Cardiac fibroblast (primary cell): ENCODE measurements at places on chromosomes 6 and 20.
A peak's percentile ranks its signal among the peaks of the same experiment; 100 is the strongest.

GRCh38 chr6:90294989-90295853 lies 1.4 kb downstream of the BACH2 start:
- peak; percentile 16 for DNase-seq

- DNase-seq, result peak; percentile 90
Observed at GRCh38 chr6:111759836-111760785, 113.1 kb downstream of the FYN start.

DNA sequence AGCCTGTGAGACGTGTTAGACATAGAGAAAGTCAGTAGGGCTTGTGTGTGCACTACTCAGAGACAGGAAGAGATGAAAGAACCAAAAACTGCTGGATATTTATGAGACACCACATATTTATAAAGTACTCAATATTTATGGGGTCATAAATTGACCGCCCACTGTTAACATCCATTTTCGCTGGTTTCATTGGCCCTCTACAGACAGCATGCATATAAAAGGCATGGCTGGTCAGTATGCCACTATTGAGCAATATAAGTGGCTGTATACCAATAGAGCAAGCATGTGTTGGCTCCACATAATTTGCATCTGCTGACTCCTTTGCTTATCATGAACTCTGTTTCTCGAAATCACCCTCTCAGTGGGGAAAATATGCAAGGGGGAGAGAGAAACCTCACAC lies 110.3 kb upstream of the BTN3A2 start:
- peak; percentile 26 for DNase-seq

DNA sequence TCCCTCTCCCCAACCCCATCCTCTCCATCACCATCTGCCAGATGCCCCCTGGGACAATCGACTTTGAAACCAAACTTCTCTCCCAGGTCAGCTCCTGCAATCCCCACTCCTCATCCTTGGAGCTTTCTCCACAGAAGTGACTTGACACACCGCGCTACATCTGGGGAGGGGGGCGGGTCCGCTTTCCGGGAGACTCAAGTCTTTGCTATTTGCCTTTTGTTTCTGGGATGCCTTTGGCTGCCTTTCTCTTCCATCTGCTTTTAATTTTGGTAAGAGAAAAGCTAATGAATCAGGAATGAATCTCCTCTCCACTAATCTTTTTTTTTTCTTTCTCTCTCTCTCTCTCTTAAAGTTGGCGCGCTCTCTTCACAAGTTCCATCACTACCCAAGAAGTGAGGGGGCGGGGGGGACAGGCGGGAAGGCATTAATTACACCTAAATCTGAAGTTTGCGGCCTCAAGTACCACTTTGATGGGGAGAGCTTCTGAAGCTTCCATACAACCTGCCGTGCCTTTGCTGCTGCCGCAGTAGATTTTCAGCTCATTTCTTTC lies 664 bp upstream of the TPBG start:
- DNase-seq, result peak; percentile 94

DNA sequence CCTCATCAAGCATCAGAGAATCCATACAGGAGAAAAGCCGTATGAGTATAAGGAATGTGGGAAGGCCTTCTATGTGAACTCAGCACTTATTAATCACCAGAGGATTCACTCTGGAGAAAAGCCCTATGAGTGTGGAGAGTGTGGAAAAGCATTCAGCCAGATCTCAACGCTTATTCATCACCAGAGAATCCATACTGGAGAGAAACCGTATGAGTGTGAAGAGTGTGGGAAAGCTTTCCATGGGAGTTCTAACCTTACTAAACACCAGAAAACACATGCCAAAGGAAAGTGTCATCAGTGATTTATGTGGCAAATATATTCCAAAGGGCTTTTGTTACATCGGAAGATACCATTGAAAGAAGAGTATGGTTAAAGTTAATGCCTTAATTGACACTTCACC lies 25.4 kb downstream of the ZKSCAN8 start:
- DNase-seq, result peak; percentile 83

- peak; percentile 14 for DNase-seq
Observed at GRCh38 chr6:128848212-128848935, 34.6 kb upstream of the LAMA2 start.

DNA sequence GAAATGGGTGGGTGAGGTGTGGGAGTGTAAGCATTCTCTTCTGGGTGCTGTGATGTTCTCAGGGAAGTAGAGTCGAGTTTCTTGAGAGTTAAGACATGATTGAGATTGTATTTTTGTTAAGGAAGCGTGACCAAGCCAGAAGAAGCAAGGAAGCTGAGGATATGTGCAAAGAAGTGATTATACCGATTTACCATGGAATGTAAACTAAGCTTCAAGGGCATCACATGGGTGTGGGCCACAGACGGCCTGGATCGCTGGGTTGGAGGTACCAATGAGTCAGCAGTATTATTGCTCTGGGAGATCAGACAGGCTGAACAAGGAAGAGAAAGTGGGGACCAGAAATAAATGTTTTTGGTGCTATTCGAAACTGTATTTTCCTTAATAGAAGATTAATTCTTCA lies 184.1 kb upstream of the GMDS start:
- no peak for DNase-seq

DNA sequence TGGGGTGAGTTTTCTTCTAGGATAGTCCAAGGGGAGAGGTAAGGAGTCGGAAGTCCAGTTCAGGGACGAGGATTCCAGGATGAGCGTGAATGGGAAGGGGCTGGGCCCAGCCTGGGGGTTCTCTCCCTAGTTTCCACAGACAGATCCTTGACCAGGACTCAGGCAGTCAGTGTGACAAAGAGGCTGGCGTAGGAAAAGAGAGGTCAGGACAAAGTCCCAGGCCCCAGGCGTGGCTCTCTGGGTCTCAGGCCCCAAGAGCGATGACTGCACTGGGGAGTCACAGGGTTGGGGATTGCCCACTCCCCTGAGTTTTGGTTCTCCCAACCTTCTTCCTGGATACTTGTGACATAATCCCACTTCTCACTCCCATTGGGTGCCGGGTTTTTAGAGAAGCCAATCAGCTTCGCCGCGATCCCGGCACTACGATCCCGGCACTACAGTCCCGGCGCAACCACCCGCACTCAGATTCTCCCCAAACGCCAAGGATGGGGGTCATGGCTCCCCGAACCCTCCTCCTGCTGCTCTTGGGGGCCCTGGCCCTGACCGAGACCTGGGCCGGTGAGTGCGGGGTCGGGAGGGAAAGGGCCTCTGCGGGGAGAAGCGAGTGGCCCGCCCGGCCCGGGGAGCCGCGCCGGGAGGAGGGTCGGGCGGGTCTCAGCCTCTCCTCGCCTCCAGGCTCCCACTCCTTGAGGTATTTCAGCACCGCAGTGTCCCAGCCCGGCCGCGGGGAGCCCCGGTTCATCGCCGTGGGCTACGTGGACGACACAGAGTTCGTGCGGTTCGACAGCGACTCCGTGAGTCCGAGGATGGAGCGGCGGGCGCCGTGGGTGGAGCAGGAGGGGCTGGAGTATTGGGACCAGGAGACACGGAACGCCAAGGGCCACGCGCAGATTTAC lies 46.2 kb upstream of the TRIM26 start:
- DNase-seq, result peak; percentile 84

- no peak for DNase-seq
Observed at GRCh38 chr6:139135578-139136545, 982 bp downstream of the HECA start.

DNA sequence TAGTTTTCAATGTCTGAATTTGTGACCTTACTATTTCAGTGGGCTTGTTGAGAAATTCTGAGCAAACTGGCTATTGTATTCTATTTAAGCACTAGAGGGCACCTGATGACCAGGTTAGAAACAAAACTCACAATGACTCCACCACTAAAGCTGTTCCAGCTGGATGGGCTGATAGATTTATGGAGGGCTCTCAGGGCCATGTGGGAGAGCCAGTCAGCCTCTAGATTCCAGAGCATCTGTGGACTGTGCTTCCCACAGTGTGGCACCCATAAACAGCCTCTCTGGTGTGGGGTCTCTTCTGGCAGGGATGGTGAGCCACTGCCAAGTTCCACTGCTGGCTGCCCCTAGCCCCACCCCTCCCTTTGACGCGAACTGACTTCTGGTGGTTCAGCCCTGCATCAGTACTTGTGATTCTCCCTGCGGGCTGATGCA lies 29.2 kb downstream of the C6orf58 start:
- peak; percentile 29 for DNase-seq

GRCh38 chr6:151240791-151241642 lies 1.2 kb downstream of the AKAP12 start:
- DNase-seq, result peak; percentile 82

DNA sequence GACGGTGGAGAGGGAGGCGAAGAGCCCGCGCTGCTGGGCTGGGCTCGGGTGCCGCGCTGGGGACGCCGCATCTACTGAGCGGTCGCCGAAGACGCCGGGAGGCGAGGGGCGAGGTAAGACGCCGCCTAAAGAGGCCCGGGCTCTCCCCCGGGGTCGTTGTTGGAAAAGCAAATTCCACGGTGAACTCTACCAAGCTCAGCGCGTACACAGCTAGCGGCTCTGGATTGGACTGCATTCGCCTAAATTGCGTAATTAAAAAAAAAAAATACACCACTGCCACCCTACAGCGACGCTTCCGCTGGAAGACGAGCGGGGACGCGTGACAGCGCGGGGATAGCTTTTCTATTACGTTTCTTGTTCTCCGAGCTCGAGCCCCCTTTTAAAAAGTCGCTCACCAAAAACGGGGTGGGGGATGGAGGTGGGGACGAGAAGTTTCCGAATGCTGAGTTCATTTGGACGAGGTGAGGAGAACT lies 92.0 kb upstream of the PRDM1 start:
- peak; percentile 19 for DNase-seq

GRCh38 chr20:52305858-52306257 lies 114.3 kb upstream of the ZFP64 start:
- DNase-seq, result no peak

GRCh38 chr6:23282252-23283021 lies 713.1 kb downstream of the HDGFL1 start:
- no peak for DNase-seq

DNA sequence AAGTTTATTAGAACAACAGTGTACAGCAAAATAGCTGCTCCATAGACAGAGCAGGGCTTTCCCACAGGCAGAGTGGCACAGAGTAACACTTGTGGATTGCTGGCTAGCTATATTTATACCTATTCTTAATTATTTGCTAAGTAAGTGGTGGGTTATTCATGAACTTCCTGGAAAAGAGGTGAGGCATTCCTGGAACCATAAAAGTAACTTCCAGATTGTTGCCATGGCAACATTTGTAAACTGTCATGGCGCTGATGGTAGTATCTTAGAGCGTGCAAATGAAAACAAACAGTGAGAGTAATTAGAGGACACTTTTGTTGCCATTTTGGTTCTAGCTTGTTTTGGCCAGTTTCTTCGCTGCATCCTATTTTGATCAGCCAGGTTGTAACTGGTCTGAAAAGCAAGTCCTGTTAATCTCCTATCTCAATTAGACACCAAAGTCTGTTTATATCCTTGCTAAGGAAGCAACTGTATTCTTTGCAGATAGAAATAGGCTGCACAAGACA lies 23.9 kb downstream of the DEFB114 start:
- no peak for DNase-seq

GRCh38 chr6:146240322-146240721 lies 211.5 kb downstream of the GRM1 start:
- DNase-seq, result no peak

DNA sequence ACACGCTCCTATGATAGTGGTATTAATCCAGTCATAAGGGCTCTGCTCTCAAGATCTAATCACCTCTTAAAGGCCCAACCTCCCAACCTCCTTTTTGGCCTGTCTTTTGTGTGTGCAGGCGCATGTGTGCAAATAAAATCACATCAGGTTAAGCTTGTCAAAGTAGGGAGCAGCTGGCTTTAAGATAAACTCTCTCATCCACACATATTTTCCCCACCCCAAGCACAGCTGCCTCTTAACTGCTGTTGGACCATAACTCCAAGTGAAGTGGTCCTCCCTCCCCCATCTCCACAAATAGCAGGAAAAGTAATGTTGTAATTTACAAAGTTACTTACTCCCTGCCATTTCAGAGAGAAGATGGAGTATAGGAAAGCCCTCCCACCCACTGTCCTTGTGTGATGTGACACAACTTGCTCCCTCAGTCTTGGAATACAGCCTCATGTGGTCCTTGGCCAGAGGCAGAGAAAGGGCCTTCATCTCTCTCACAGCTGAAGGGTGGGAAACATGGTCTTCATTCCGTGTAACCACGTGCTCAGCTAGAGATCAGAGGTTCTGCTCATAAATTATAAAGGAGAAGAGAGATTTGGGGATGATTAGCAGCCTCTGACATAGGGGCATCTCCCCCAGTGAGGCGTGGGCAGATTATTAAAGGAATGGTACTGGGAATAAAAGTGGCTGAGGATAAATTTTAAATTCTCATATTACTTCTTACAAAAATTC lies 74.8 kb upstream of the TPD52L1 start:
- DNase-seq, result no peak

GRCh38 chr6:10591422-10592160 lies 70.4 kb downstream of the GCNT2 start:
- DNase-seq, result no peak

DNA sequence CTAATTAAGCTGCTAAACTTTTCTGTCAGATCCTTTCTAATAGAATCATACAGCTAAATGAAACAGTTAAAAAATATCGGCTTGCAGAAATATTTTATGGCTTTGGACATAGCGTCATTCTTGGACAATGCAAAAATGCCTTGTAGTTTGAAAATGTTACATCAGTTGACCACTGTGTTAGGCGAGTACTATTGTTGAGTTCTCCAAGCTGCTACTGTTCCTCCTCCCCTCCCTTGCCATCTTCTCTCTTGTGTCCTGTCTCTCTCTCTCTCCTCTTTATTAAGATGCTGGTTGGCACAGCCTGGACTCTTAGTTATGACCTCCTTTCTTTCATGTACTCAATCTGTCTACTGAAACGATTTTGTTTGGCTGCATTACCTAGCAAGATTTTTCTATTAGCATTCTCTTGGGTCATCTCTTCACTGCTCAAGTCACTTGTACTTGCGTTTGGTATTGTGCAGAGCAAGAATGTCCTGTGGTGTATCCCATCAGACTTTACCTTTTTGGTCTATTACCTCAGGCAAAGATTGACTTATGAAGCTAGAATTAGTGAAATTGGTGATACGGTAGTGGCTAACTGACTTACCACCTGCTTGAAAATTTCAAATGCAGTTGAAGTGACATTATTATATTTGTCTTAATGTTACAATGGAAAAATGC lies 127.9 kb downstream of the FARS2 start:
- DNase-seq, result no peak

DNA sequence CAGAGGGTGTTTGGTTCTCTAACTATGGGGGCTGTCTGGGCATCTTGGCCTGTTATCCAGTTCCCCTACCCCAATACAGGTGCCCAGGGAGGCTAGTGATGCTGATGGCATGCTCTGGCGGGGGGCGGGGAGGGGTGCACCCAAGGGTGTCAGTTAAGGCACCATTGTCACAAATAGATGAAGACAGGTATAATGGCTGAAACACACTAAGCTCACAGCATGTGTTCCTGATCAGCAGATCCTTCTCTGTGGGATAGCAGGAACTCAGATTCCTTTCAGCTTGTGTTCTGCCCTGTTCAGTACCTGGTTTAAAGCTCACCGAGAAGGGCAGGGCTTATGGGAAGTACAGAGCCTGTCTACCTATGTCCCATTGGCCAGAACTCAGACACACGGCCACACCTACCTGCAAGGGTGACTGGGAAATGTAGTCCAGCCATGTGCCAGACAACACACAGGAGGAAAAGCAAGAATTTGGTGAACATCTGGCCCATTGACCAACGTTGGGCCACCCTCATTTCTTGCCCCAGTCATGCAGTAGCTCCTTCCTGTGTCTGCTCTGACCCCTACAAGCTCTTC lies 3.4 kb upstream of the RSPO4 start:
- DNase-seq, result peak; percentile 9
